PC-3 (cell line): ENCODE measurements at places on chromosomes 1 and 21.

- DNase-seq: no peak
Observed at GRCh38 chr1:187527346-187527745, 698.6 kb downstream of the PLA2G4A start.

- no peak for DNase-seq
Observed at GRCh38 chr1:48773133-48773532, 3.6 kb downstream of the BEND5 start.

DNA sequence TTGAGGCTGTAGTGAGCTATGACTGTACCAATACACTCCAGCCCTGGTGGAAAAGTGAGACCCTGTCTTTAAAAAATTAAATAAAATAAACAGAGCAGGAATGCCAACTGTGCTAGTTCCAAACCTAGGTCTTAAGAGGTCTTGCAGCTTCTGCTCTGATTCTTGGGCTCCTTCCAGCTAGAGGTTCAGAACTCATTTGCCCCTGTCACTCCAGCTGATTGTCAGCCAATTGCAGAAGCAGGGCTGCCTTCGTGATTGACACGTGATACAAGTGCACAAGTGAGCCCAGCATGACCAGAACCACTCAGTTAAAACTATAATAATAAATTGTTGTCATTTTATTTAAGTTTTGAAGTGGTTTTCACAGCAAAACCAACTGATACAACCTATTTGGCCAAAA, 298.4 kb downstream of the USP25 start:
- no peak for DNase-seq

- peak; percentile 31 for DNase-seq
Observed at GRCh38 chr1:231039161-231040018, 664 bp downstream of the FAM89A start.

GRCh38 chr1:100511058-100511457, 26.9 kb upstream of the GPR88 start:
- DNase-seq: no peak

GRCh38 chr1:77876884-77877283, 11.5 kb upstream of the NEXN start:
- peak; percentile 39 for DNase-seq

GRCh38 chr1:59150577-59151386, 146.1 kb upstream of the FGGY start:
- peak; percentile 98 for DNase-seq

GRCh38 chr1:170126696-170127095, 19.1 kb upstream of the NTMT2 start:
- DNase-seq: no peak

DNA sequence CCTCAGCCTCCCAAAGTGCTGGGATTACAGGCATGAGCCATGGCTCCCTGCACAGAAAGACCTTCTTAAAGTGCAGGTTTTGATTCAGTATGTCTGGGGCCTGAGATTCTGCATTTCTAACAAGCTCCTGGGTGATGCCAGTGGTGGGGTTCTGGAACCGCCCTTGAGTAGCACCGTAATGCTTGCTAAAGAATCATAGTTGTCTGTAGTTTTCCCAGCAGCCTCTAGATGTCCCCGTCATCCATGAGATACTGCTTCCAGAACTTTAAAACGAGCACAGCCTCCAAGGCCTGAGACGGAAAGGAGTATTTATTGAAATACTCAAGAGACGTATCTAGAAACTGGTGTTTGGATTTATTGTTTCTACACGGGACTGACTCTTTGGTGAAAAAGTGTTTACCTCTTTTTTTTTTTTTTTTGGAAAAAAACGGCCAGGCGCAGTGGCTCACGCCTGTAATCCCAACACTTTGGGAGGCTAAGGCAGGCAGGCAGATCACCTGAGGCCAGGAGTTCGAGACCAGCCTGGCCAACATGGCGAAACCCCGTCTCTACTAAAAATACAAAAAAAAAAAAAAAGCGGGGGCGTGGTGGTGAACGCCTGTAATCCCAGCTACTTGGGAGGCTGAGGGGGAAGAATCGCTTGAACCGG, 2.6 kb upstream of the TOR3A start:
- DNase-seq: peak; percentile 75

DNA sequence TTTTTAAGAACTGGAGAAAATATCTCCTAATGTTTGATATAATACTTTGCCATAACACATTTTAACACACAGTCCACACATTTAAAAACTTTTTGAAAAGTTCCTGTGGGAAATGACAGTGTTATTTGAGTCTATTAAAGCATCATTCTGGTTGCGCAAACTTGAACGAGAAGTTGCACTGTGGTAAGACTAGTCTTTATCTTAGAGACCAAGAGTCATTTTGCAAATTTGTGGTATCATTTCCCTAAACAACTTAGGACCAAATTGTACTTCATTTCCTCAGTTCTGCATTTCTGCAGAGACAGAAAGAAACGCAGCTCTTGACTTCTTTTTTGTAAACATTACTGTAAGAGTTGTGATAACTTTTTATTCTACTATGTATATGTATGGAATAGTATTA, at the start of gene RGS18:
RGS18 (plus strand) TSS at position 282 of the 400 bp plus-strand sequence. CDS start 176 bp downstream, outside the sequence.
- DNase-seq: no peak

DNA sequence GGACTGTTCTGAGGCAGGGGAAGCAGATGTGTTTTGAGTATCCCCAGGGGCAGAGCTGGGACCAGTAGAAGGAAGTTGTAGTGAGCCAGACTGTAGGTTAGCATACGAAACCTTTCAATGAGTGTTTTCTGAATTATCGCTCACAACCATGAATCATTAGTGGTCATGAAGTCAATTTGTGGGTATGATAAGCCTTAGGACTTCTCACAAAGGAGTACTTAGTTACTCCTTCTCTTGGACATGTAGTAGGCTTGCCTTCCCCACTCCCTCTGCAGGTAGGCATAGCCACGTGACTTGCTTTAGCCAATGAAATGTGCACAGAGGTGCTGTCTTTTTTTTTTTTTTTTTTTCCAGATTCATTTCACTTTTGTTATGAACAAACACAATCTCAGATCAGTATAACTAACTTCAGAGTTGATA, 23.9 kb upstream of the FAAH start:
- DNase-seq: peak; percentile 28

DNA sequence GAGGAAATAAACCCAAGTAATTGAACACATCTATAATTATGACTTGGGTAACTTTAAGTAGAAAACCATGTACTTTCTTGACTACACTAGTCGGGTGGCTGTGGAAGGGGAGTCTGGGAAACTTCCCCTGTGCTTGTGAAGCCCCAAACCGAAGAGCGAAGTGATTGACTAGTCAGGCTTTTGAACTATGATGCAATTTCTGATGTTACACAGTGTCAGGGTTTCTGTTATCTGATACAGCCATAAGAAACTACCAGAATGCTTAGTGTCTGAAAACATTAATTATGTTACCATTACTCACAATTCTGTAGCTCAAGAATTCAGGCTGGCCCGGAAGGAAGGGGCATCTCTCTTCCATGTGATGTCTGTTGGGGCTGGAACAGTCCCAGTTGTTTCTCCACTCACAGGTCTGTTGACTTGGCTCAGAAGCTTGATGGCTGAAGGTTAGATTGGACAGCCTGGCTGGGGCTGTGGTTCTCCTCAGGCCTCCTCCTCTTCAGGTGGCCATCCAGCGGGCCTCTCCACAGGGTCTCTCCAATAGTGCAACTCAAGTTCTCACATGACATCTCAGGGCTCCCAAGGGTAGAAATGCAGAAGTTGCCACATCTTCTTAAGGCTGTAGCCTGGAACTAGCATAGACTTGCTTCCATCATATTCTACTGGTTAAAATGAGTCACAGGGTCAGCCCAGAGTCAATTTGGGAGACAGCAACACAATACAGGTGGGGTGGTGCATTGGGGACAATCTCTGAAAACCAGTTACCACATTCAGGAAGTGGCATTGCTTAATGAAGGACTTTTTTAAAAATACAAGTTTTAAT, 8.3 kb upstream of the C8B start:
- no peak for DNase-seq

- DNase-seq: no peak
Observed at GRCh38 chr1:244068567-244068966, 17.5 kb downstream of the ZBTB18 start.
